ENCODE measurements at places on chromosomes 4 and X.

- no peak overlapping the region for H3K4me3 ChIP-seq
- no peaks in the 10 kb centered on the region for H3K27me3 ChIP-seq
- no peaks in the 10 kb centered on the region for H3K36me3 ChIP-seq
- DNase-seq, result no peak
- H3K4me1 ChIP-seq, result no peaks in the 10 kb centered on the region
Observed at GRCh38 chr4:172881645-172882044, 287.0 kb upstream of the GALNT7 start.

GRCh38 chr4:158778156-158778711 is 9.4 kb downstream of the FNIP2 start:
- peak overlapping the region; percentile 38 for H3K27ac ChIP-seq
- no peaks in the 10 kb centered on the region for H3K36me3 ChIP-seq
- H3K4me1 ChIP-seq, result peaks cover 32% of the 10 kb centered on the region
- H3K27me3 ChIP-seq, result no peaks in the 10 kb centered on the region
- no peak overlapping the region for H3K4me3 ChIP-seq

- peak overlapping the region; percentile 26 for H3K27ac ChIP-seq
- H3K4me1 ChIP-seq, result peaks cover 32% of the 10 kb centered on the region
- H3K36me3 ChIP-seq, result peaks cover 22% of the 10 kb centered on the region
- no peak for DNase-seq
Observed at GRCh38 chr4:5707778-5708448, 446 bp downstream of the EVC2 start.

DNA sequence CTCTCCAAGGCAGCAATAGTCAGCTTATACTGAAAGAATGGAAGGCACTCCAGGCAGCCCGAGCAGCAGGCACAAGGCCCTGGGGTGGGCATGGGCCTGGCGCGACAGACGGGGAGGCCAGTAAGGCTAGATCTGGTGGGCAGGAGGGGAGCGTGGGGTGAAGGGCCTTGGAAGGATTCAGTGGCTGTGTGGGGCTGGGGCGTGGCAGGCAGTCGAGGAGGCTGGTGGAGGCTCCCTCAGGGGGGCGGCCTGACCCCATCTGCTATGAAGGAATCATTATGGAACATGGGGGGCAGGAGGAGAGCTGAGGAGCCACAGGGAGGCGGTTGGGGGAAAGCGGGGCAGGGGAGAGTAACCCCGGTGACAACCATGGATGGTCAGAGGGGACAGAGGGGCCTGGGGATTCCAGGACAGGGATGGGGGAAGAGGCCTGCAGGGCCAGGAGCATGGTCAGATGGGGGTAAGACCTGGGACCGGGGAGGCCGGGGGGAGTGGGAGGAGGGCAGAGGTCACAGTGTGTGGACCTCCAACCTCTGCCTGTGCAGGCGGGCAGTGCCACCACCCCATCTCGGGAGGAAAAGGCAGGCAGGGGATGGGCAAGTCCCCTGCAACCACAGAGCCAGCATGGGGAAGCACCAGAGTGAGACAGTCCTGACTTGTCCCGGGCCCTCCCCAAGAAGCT is 70.3 kb downstream of the ACOX3 start:
- peaks cover 7% of the 10 kb centered on the region for H3K36me3 ChIP-seq
- no peak overlapping the region for H3K4me3 ChIP-seq
- no peak overlapping the region for H3K27ac ChIP-seq
- H3K27me3 ChIP-seq, result no peaks in the 10 kb centered on the region
- peaks cover 4% of the 10 kb centered on the region for H3K4me1 ChIP-seq

DNA sequence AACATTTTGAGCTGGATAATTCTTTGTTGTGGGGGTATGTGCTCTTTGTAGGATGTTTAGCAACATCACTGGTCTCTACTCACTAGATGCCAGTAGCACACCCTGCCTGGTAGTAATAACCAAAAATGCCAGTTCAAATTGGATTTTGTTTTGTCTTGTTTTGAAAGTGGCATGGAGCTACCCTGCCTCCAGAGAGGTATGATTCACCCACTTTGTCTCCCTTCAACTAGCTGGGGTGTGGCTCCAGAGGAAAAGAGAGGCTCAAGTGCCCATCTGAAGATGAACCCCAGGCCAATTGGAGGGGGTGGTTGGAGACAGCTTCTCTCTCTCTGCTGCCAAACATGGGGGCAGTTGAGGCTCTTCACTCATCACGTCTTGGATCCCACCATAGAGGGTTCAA is 34.5 kb downstream of the NIPAL1 start:
- no peaks in the 10 kb centered on the region for H3K36me3 ChIP-seq
- no peak for DNase-seq
- no peak overlapping the region for H3K4me3 ChIP-seq
- H3K27me3 ChIP-seq, result no peaks in the 10 kb centered on the region
- no peaks in the 10 kb centered on the region for H3K4me1 ChIP-seq
